ENCODE measurements at places on chromosomes 5 and 9. TPM values are rescaled to one million over a fixed set of nuclear protein-coding genes. Genes with fewer than 3 reads are reported as not detected.

DNA sequence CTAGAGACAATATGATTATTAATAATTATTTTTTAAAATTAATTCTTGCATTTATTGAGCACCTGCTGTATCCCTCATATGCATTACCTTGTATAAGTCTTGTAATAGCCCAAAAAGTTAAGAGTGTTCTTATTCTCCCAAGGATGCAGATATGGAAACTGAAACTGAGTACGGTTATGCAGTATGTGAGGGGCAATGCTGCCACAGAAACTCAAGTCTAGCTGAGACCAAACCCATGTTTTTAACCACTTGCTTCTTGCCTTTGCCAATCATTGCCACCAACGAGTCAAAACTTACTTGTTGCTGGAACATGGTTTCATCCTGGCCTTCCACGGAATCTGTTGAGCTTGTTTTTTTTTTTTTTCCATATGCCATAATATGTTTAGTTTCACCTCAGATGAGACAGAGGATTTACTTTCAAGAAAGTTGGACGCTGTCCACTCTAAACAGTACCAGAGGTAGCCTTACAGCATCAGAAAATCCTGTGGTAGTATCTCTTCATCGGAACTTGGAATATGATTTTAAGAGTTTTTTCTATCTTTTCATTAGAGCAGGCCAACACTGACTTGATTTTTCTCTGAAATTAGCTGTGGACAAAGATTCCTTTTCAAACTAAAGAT, 27.9 kb downstream of the DOCK8 start:
- no peaks in the 10 kb centered on the region for H3K27me3 ChIP-seq
- no peaks in the 10 kb centered on the region for H3K4me1 ChIP-seq
- DNase-seq, result no peak
- no peaks in the 10 kb centered on the region for H3K36me3 ChIP-seq

The PCDHGA5 gene
- total RNA-seq, result 7.2 TPM

DNA sequence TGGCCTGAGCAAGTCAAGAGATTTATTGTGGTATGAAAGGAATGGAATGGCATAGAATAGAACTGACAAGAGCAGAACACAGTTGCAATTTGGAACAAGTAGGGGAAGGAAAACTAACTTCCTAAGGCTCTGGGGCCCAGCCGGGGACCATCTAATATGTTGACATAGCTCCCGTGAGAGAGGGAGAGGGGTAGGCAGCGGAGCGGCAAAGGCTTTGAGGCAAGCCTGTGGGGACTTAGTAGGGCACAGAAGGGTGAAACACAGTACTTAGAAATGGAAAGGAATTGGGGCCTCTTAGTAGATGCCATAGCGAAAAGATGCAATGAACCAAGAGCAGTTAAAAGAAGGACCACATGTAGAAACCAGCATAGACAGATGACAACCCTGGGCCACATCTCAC, 11.8 kb upstream of the GNA14 start:
- no peaks in the 10 kb centered on the region for H3K36me3 ChIP-seq
- no peaks in the 10 kb centered on the region for H3K4me1 ChIP-seq
- H3K27ac ChIP-seq, result no peak overlapping the region
- no peak overlapping the region for H3K4me3 ChIP-seq

GRCh38 chr5:87774804-87775203, 362.1 kb upstream of the CCNH start:
- H3K36me3 ChIP-seq, result no peaks in the 10 kb centered on the region
- H3K27ac ChIP-seq, result no peak overlapping the region
- no peaks in the 10 kb centered on the region for H3K4me1 ChIP-seq
- no peak for DNase-seq
- H3K4me3 ChIP-seq, result no peak overlapping the region

The FRMD3 gene
- 9.1 TPM for total RNA-seq

The MYMK gene
- not detected for total RNA-seq

GRCh38 chr5:40689438-40689837, 9.7 kb downstream of the PTGER4 start:
- H3K27me3 ChIP-seq, result no peaks in the 10 kb centered on the region
- H3K4me3 ChIP-seq, result no peak overlapping the region
- no peaks in the 10 kb centered on the region for H3K36me3 ChIP-seq
- no peaks in the 10 kb centered on the region for H3K4me1 ChIP-seq
- no peak overlapping the region for H3K27ac ChIP-seq

The SPATA6L gene
- 25.0 TPM for total RNA-seq

The SLC25A2 gene
- 0.43 TPM for total RNA-seq

DNA sequence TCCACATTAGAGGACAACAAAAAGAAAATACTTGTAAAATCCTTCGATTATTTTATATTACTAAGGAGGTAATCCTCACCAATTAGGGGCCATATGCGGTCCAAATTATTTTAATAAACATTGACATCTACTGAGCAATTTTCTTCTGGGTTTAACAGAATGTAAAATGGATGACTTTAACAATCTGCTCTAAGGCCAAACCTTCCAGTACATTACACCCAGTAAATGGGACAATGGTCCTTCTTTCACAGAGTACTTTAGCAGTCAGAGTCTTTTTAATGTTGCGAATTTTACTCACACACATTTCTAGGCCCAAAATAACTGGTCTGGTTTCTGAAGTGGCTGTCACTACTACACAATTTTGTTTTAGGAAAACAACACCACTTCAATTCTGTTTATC, 106.9 kb downstream of the TTC39B start:
- no peak overlapping the region for H3K4me3 ChIP-seq
- H3K36me3 ChIP-seq, result no peaks in the 10 kb centered on the region
- H3K27me3 ChIP-seq, result no peaks in the 10 kb centered on the region
- H3K4me1 ChIP-seq, result no peaks in the 10 kb centered on the region

The ACOT12 gene
- not detected for total RNA-seq

- DNase-seq, result no peak
- H3K27me3 ChIP-seq, result no peaks in the 10 kb centered on the region
- H3K36me3 ChIP-seq, result no peaks in the 10 kb centered on the region
- H3K4me3 ChIP-seq, result no peak overlapping the region
- peaks cover 2% of the 10 kb centered on the region for H3K4me1 ChIP-seq
Measured at GRCh38 chr9:121622387-121623203, 28.8 kb upstream of the DAB2IP start.

GRCh38 chr5:159825551-159826051, 90.7 kb upstream of the ADRA1B start:
- no peak overlapping the region for H3K4me3 ChIP-seq
- no peak overlapping the region for H3K27ac ChIP-seq
- H3K36me3 ChIP-seq, result no peaks in the 10 kb centered on the region
- no peaks in the 10 kb centered on the region for H3K27me3 ChIP-seq
- DNase-seq, result peak; percentile 37
- H3K4me1 ChIP-seq, result no peaks in the 10 kb centered on the region

The GABRA1 gene
- not detected for total RNA-seq

The KCNT1 gene
- total RNA-seq, result 12.0 TPM

DNA sequence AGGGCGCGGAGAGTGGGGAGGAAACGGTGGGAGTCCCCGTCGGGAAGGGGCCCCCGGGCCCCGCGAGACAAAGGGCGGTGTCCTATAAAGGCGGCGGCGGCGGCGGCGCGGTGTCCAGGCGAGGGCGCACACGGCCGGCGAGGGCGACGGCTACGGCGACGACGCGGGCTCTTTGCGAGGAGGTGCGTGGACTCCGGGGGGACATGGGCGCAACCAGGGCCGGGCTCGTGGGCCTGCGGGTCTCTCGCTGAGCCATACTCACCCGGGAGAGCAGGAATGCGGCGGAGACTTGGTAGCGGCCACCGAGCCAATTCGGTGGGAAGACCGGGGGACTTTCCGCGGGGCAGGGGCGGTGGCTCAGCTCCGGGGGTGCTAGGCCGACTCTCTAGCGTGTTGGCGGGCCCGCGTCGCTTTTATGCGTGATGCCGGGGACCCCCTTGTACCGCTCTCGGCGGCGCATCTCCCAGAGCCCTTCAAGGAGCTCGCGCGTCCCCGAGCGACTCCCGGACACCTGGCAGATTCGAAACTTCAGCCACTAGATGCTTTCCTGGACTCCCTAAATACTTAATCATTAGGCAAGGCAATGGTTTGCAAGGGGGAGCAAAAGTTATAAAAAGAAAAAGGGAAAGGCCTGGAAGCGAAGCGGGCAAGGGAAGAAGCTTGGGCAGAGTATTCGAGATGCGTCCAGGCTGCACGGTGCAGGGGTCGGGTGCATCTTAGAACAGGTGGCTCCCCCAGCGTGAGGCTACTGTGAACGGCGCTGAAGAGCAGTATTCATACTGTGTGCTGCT, 5.9 kb upstream of the TAL2 start:
- DNase-seq, result no peak
- peak overlapping the region; percentile 24 for H3K4me3 ChIP-seq
- H3K4me1 ChIP-seq, result no peaks in the 10 kb centered on the region
- H3K36me3 ChIP-seq, result no peaks in the 10 kb centered on the region

DNA sequence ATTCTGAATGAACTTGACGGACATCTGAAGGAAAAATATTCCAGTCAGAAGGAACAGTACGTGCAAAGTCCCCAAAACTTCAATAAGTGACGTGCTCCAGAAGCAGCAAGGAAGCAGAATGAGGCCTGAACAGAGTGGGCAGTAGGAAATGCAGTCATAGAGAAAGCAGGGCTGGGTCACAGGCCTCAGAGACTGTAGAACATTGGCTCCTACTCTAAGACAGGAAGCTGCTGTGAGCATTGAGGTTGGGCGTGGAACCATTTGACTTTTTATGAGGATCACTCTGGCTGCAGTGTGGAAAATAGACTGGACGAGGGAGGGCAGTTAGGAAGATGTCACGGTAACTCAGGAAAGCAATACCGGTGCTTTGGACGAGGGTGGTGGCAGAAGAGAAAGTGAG, 64.0 kb downstream of the DOCK8 start:
- no peak for DNase-seq
- no peaks in the 10 kb centered on the region for H3K27me3 ChIP-seq
- no peak overlapping the region for H3K4me3 ChIP-seq
- H3K27ac ChIP-seq, result no peak overlapping the region
- no peaks in the 10 kb centered on the region for H3K36me3 ChIP-seq
- H3K4me1 ChIP-seq, result no peaks in the 10 kb centered on the region

Measured in ovary (tissue), 10 donors.